ENCODE measurements at places on chromosomes 6 and 20. TPM values are rescaled to one million over a fixed set of nuclear protein-coding genes. Genes with fewer than 3 reads are reported as not detected.
A peak's percentile ranks its signal among the peaks of the same experiment; 100 is the strongest.

WFDC12 gene
- total RNA-seq, result 2.1 TPM

PPP1R14C gene
- total RNA-seq, result 20.1 TPM

FABP7 gene
- 10.4 TPM for total RNA-seq

TRIM38 gene
- total RNA-seq, result 18.0 TPM

C20orf144 gene
- total RNA-seq, result 0.31 TPM

ECI2 gene
- total RNA-seq, result 68.0 TPM

PDYN gene
- not detected for total RNA-seq

SLC22A2 gene
- not detected for total RNA-seq

DNA sequence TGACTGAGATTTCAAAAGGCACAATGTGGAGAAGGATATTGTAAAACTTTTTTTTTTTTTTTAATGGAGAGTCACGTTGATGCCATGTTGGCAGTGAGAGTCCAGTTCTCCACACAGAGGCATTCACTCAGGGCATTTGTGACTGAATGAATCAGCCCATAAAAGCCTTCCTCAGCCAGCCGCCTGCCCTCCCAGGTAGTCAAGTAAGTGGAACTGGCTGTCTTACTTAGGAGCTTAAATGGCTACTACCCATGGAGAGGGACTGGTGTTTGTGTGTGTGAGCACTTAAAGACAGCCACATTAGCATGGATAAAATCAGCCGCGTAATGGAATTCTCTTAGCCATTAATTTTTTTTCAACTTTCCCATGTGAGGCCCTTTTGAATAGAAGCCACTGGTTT lies 12.6 kb downstream of the AAR2 start:
- no peak for DNase-seq
- no peak overlapping the region for H3K4me3 ChIP-seq
- no peak overlapping the region for H3K27ac ChIP-seq

GRCh38 chr6:90126181-90126580 lies 170.5 kb downstream of the BACH2 start:
- H3K27me3 ChIP-seq, result peaks cover 38% of the 10 kb centered on the region
- H3K36me3 ChIP-seq, result no peaks in the 10 kb centered on the region
- no peak for DNase-seq
- H3K4me3 ChIP-seq, result no peak overlapping the region
- no peak overlapping the region for H3K27ac ChIP-seq
- no peaks in the 10 kb centered on the region for H3K4me1 ChIP-seq

- peaks cover 6% of the 10 kb centered on the region for H3K4me1 ChIP-seq
- H3K27me3 ChIP-seq, result no peaks in the 10 kb centered on the region
- no peak overlapping the region for H3K4me3 ChIP-seq
- H3K27ac ChIP-seq, result no peak overlapping the region
Observed at GRCh38 chr20:58987790-58988564, 6.9 kb downstream of the NELFCD start.

GRCh38 chr6:162750776-162751175 lies 23.0 kb downstream of the PACRG start:
- H3K27me3 ChIP-seq, result no peaks in the 10 kb centered on the region
- DNase-seq, result no peak
- H3K27ac ChIP-seq, result no peak overlapping the region
- no peaks in the 10 kb centered on the region for H3K4me1 ChIP-seq

- no peaks in the 10 kb centered on the region for H3K36me3 ChIP-seq
- no peak overlapping the region for H3K4me3 ChIP-seq
- H3K27me3 ChIP-seq, result no peaks in the 10 kb centered on the region
- no peak for DNase-seq
Observed at GRCh38 chr6:4441981-4442434, 306.6 kb upstream of the ECI2 start.

GRCh38 chr20:44028868-44029847 lies 114.5 kb downstream of the TOX2 start:
- no peak for DNase-seq
- H3K27me3 ChIP-seq, result no peaks in the 10 kb centered on the region
- no peak overlapping the region for H3K27ac ChIP-seq
- no peaks in the 10 kb centered on the region for H3K4me1 ChIP-seq
- no peaks in the 10 kb centered on the region for H3K36me3 ChIP-seq

GRCh38 chr20:36400909-36401735 lies 95.0 kb downstream of the DLGAP4 start:
- H3K4me3 ChIP-seq, result no peak overlapping the region
- no peak for DNase-seq
- H3K4me1 ChIP-seq, result no peaks in the 10 kb centered on the region
- H3K27ac ChIP-seq, result no peak overlapping the region

DNA sequence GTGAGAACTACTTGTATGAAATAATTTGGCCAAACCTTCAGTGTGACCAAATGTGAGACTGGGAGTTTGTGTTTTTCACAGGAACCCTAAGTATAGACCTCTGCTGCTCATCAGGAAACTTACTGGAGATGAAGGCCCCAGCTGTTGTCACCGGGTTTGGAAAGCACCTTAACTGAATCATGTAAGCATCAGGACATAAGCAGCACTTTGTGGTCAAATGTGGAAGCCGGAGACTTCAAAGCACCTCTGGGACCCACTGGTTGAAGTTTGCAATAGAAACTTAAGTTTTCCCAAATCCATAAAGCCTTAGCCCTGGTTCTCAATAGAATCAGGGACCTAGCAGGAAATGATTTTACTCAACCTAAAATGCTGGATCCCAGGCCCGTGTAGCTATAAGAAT lies 14.3 kb downstream of the TTPAL start:
- DNase-seq, result no peak
- peaks cover 1% of the 10 kb centered on the region for H3K4me1 ChIP-seq
- H3K27ac ChIP-seq, result peak overlapping the region; percentile 12
- H3K27me3 ChIP-seq, result no peaks in the 10 kb centered on the region
- H3K36me3 ChIP-seq, result peaks cover 27% of the 10 kb centered on the region

DNA sequence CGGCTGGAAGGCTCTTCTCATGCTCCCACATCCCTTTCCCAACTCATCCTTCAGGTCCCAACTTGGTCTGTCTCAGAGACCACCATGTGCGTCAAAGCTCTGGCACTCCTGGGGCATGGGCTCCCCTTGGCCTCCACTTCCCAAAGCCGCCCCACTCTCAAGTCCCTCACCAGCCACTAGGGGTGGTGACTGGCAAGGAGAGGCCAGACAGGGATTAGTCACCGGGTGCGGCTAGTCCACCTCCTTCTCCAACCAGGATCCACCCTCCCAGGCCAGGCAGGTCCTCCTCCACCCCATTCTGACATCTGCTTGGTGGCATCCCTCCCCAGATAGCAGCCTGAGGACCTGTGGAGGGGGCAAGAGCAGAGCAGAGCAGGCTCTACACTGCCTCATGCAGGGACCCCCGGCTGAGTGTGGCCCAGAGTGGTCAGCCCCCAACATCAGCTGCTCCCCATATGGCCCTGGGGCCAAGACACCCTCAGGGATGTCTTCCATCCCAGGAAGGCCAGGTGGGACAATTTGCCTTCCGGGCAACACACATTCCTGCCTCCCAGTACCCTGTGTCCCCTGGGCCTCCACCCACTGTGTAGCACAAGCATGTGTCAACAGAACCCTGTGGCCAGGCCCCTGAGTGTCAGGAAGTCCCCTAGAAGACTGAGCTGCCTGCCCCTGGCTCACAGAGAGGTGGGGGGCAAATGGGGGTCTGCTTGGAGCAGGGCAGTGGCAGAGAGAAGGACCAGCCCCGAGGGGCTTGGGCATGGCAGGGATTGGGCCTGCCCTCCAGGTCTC lies 29.2 kb downstream of the YTHDF1 start:
- H3K27ac ChIP-seq, result no peak overlapping the region
- DNase-seq, result no peak
- H3K4me1 ChIP-seq, result no peaks in the 10 kb centered on the region
- no peaks in the 10 kb centered on the region for H3K27me3 ChIP-seq

DNA sequence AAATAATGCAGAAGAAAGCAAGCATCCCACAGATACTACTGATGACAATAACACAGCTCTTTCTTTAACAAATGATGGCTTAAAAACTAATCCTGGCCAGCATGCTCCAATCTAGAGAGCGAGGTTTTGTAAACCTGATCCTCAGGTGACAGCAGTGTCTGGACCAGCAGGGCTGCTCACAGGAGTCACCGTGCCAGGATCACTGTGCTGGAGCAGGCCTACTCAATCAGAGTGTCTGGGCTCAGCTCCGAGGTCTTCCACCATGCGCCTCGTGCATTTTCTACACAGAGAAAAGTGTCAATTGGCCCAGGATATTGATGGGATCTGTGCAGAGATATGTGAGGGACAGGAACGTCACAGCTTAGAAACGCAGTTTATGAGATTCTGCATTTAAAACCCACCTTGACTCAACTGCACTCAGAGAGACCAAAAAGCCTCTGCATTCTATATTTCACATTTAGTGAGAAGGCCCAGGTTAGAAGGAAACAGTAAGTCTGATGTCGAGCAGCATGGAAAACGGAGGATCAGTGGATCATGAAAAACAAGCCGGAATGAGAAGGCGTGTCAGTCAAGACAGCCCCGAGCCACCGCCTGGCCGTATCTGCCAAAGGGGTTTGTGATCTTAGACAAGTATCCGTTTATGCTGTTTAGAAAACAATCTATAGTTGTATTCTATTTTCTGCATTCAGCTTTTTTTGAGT lies 7.8 kb downstream of the RAMACL start:
- no peaks in the 10 kb centered on the region for H3K27me3 ChIP-seq
- DNase-seq, result no peak
- no peaks in the 10 kb centered on the region for H3K4me1 ChIP-seq
- H3K4me3 ChIP-seq, result no peak overlapping the region
- no peak overlapping the region for H3K27ac ChIP-seq

DNA sequence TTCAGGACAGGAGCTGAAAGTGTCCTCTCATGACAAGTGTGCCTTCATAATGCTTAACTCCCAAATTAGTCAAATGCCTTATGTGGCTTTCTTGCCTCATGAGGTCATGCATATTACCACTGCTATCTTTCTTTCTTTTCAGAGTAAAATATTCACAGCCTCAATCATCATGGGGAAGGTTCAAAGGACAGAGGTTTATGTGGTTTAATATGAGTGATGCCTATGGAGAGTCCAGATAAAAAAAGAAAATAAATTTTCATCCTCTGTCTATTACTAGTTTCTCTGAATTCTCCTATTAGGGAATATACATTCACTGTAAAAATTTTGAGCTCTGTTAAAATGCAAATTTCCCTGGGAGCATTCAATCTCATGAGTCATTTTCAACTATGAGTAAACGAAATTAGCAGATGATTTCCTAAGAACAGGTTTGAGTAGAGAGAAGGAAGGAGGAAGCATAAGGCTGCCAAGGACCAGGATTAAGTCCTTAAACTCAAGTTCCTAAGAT lies 396.9 kb upstream of the ADGRB3 start:
- H3K36me3 ChIP-seq, result no peaks in the 10 kb centered on the region
- no peak overlapping the region for H3K27ac ChIP-seq
- no peaks in the 10 kb centered on the region for H3K4me1 ChIP-seq
- H3K27me3 ChIP-seq, result no peaks in the 10 kb centered on the region
- no peak for DNase-seq
- H3K4me3 ChIP-seq, result no peak overlapping the region

- H3K4me3 ChIP-seq, result no peak overlapping the region
- H3K27ac ChIP-seq, result no peak overlapping the region
- H3K27me3 ChIP-seq, result no peaks in the 10 kb centered on the region
- H3K36me3 ChIP-seq, result no peaks in the 10 kb centered on the region
Observed at GRCh38 chr20:49572857-49573256, 4.9 kb upstream of the PTGIS start.

GRCh38 chr20:60060593-60060992 lies 102.4 kb downstream of the CDH26 start:
- H3K27me3 ChIP-seq, result no peaks in the 10 kb centered on the region
- no peak for DNase-seq
- H3K4me1 ChIP-seq, result peaks cover 21% of the 10 kb centered on the region
- H3K4me3 ChIP-seq, result no peak overlapping the region
- H3K36me3 ChIP-seq, result no peaks in the 10 kb centered on the region

DNA sequence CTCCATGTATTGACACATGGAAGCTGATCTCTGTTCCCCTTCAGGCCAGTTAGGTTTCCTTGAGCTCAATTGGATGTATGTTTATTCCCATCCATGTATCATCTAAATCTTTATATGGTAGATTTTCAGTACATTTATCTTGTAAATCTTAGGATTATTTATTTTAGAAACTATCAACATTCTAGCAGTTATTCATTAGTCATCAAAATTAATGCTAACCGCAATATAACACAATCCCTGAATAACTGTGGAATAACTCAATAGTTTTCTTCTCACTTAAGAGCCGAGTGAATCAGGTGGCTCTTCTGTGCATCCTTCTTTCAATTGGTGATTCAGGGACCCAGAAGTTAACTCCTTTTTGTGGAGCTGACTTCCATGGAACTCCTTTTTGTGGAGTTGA lies 15.5 kb upstream of the TBX18 start:
- no peak overlapping the region for H3K4me3 ChIP-seq
- H3K4me1 ChIP-seq, result no peaks in the 10 kb centered on the region
- DNase-seq, result no peak
- no peak overlapping the region for H3K27ac ChIP-seq
- H3K36me3 ChIP-seq, result no peaks in the 10 kb centered on the region
